Lung (tissue), 17 donors: ENCODE measurements at places on chromosomes 1 and 21. TPM values are rescaled to one million over a fixed set of nuclear protein-coding genes. Genes with fewer than 3 reads are reported as not detected.

- no peak overlapping the region for H3K27ac ChIP-seq
- peak overlapping the region; percentile 5 for H3K4me3 ChIP-seq
- DNase-seq: no peak
- H3K36me3 ChIP-seq: no peaks in the 10 kb centered on the region
- H3K4me1 ChIP-seq: no peaks in the 10 kb centered on the region
Measured at GRCh38 chr21:34636961-34637360, 22.0 kb upstream of the RCAN1 start.

DNA sequence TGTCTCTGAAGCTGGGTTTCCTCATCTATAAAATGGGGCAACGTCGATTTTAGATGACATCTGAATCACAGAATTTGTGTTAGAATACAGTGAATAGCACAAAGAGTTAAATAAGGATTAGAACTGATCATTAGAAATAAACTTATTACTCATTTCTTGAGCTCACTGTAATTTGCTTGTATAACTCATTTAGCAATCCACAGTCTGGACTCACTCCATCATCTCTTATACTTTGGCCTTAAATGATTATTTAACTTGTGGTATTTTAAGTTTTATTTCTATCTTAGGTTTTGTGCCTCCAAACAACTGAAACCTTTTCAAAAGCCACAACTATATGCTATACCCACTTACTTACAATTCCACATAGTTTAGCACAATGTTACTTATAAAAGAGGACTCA is 128.0 kb downstream of the CDC42BPA start:
- no peak overlapping the region for H3K27ac ChIP-seq
- H3K36me3 ChIP-seq: peaks cover 5% of the 10 kb centered on the region
- no peaks in the 10 kb centered on the region for H3K4me1 ChIP-seq
- H3K4me3 ChIP-seq: no peak overlapping the region
- H3K27me3 ChIP-seq: no peaks in the 10 kb centered on the region
- no peak for DNase-seq

GRCh38 chr1:39508857-39509305 is 17.4 kb downstream of the BMP8A start:
- H3K27me3 ChIP-seq: no peaks in the 10 kb centered on the region
- H3K4me3 ChIP-seq: no peak overlapping the region
- no peaks in the 10 kb centered on the region for H3K4me1 ChIP-seq
- no peak for DNase-seq
- no peaks in the 10 kb centered on the region for H3K36me3 ChIP-seq

- H3K36me3 ChIP-seq: no peaks in the 10 kb centered on the region
- H3K4me3 ChIP-seq: no peak overlapping the region
- DNase-seq: peak; percentile 78
- peaks cover 3% of the 10 kb centered on the region for H3K4me1 ChIP-seq
- H3K27me3 ChIP-seq: no peaks in the 10 kb centered on the region
Measured at GRCh38 chr1:13543451-13544220, 29.8 kb upstream of the LRRC38 start.

DNA sequence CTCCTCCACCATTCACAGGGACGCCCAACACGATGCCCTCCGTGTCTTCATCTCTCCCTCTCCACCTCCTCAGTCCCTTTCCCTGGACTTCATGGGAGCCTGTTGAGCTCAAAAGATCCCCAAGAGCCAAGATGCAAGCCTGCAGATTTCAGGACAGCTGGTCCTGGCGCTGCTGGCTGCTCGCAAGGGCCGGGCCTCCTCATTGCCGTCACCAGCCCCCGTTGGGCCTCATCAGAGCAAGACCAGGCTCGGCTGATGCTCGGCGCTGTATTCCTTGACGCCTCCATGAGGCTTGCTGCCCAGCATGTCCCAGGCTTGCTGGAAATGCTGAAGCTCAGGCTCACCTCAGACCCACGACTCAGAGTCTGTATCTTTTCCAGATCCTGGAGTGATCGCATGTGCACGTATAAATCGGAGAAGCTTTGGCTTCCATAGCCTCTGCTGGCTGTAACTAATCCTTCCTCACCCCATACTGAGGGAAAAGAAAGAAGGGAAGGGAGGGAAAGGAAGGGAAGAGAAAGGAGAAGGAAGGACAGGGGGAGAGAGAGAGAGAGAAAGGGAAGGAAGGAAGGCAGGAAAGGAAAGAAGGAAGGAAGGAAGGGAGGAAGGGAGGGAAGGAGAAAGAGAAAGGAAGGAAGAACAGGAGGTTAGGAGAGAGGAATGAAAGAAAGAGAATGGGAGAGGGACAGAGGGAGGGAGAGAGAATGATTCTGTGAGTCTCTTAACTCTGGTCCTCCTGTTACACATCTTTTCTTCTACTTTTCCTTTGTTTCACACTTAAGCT is 94.6 kb downstream of the KCNJ15 start:
- H3K4me1 ChIP-seq: peaks cover 24% of the 10 kb centered on the region
- DNase-seq: no peak
- no peaks in the 10 kb centered on the region for H3K36me3 ChIP-seq
- H3K4me3 ChIP-seq: no peak overlapping the region
- H3K27me3 ChIP-seq: no peaks in the 10 kb centered on the region

GRCh38 chr1:40204856-40205255 is 42.9 kb upstream of the TMCO2 start:
- no peaks in the 10 kb centered on the region for H3K4me1 ChIP-seq
- H3K27ac ChIP-seq: no peak overlapping the region
- H3K36me3 ChIP-seq: peaks cover 14% of the 10 kb centered on the region
- no peaks in the 10 kb centered on the region for H3K27me3 ChIP-seq

DNA sequence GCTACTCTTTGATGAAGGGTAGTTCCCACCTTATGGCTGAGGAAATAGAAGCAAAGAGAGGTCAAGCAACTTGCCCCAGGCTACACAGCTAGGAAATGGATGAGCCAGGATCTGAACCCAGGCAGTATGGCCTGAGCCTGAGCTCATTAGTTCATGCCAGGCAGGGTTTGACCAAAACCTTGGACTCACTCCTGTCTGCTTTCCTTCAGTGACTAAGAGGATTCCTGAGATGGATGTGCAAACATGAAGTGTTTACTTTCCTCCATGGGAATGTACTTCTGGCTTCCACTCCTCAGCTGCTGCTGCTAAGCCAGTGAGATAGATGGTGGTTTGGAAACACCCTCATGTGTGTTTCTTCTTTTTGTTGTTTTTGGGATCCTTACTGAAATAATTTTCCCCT is 35.1 kb upstream of the ERRFI1 start:
- H3K27me3 ChIP-seq: no peaks in the 10 kb centered on the region
- no peaks in the 10 kb centered on the region for H3K36me3 ChIP-seq
- DNase-seq: peak; percentile 63
- H3K27ac ChIP-seq: no peak overlapping the region

DNA sequence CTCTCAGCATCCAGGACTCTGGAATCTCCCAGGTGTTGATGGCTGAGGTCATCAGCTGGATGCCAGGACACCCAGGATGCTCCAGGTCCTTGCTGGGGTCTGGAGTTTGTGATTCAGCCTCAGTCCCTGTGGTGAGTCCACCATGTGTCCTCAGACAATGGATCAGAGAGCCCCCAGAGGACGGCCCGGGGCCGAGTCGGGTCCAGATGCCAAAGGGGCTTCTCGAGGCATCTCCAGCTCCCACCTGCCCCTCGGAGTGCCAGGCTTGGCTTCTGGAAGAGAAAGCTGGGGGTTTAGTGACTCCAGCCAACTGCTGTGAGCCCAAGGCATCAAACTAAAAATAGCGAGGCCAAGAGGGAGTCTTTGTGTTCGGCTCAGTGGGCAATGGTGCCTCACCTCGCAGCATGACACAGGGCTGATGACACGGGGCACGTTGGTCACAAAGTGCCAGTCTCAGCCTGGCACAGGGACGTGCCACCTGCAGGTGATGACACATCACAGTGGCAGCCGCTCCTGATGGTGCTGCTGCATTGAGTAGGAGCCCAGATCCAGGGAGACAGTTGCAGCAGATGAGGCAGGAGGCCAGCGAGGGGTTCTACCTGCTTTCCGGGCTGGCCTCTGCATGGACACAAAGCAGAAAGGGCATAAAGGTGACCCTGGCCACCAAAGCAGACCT is 10.6 kb downstream of the PDE9A start:
- no peak overlapping the region for H3K27ac ChIP-seq
- no peak for DNase-seq
- H3K4me3 ChIP-seq: no peak overlapping the region
- no peaks in the 10 kb centered on the region for H3K4me1 ChIP-seq
- no peaks in the 10 kb centered on the region for H3K27me3 ChIP-seq
- H3K36me3 ChIP-seq: no peaks in the 10 kb centered on the region

DNA sequence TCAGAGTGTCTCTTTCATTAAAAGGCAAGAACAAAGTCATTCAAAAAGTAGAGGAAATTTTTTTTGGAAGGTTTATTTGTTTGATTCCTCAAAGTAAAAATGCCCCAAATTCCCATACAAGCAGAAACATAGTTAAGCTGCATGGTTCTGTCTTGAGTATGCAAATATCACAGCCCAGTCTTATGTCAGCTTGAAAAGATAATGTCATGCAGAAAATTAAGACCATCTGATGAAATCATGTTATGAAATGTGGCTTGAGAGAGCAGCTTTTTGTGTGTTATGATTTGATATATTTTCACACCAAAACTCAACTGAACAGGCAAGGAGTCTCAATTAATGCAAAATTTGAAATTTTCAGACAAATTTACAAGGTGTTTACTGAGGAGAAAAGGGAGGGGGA is 411.0 kb downstream of the LMO4 start:
- no peak overlapping the region for H3K4me3 ChIP-seq
- no peak for DNase-seq
- no peak overlapping the region for H3K27ac ChIP-seq
- H3K27me3 ChIP-seq: no peaks in the 10 kb centered on the region

- no peaks in the 10 kb centered on the region for H3K27me3 ChIP-seq
- H3K4me1 ChIP-seq: no peaks in the 10 kb centered on the region
- no peaks in the 10 kb centered on the region for H3K36me3 ChIP-seq
- no peak overlapping the region for H3K27ac ChIP-seq
- H3K4me3 ChIP-seq: no peak overlapping the region
Measured at GRCh38 chr1:165843304-165843703, 15.9 kb downstream of the UCK2 start.

- peaks cover 10% of the 10 kb centered on the region for H3K4me1 ChIP-seq
- H3K27me3 ChIP-seq: no peaks in the 10 kb centered on the region
- H3K4me3 ChIP-seq: no peak overlapping the region
- H3K36me3 ChIP-seq: peaks cover 52% of the 10 kb centered on the region
- no peak for DNase-seq
Measured at GRCh38 chr1:161127649-161128048, 4.8 kb downstream of the DEDD start.

GRCh38 chr21:32004291-32004690 is 131.5 kb downstream of the HUNK start:
- H3K4me3 ChIP-seq: no peak overlapping the region
- no peaks in the 10 kb centered on the region for H3K27me3 ChIP-seq
- no peaks in the 10 kb centered on the region for H3K36me3 ChIP-seq
- DNase-seq: no peak
- no peak overlapping the region for H3K27ac ChIP-seq
- H3K4me1 ChIP-seq: no peaks in the 10 kb centered on the region

GRCh38 chr1:65092691-65093090 is 55.3 kb upstream of the AK4 start:
- no peaks in the 10 kb centered on the region for H3K4me1 ChIP-seq
- DNase-seq: no peak
- H3K27me3 ChIP-seq: no peaks in the 10 kb centered on the region
- no peak overlapping the region for H3K4me3 ChIP-seq
- H3K36me3 ChIP-seq: no peaks in the 10 kb centered on the region

- H3K27ac ChIP-seq: no peak overlapping the region
- DNase-seq: no peak
- H3K4me3 ChIP-seq: no peak overlapping the region
Measured at GRCh38 chr1:33709783-33710718, 153.8 kb upstream of the HMGB4 start.

GRCh38 chr1:55957276-55957675 is 622.1 kb downstream of the PLPP3 start:
- DNase-seq: peak; percentile 85
- no peak overlapping the region for H3K27ac ChIP-seq
- H3K36me3 ChIP-seq: no peaks in the 10 kb centered on the region
- no peaks in the 10 kb centered on the region for H3K27me3 ChIP-seq
- peaks cover 33% of the 10 kb centered on the region for H3K4me1 ChIP-seq

DNA sequence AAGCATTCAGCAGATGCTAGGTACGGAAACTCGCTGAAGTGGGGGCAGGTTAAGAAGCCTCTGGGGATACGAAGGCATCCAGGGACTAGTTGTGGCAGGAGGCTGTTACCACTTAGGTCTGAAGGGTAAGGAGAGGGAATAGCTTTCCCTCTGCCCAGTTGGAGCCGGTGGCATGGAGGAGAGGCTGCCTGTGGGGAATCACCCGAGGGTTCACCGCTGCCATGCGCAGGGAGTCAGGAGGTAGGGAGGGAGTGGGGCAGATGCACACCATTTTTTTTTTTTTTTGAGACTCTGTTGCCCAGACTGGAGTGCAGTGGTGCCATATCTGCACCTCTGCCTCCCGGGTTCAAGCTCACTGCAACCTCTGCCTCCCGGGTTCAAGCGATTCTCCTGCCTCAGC is 6.1 kb downstream of the PCSK9 start:
- H3K4me3 ChIP-seq: no peak overlapping the region
- no peaks in the 10 kb centered on the region for H3K27me3 ChIP-seq
- no peak for DNase-seq
- H3K27ac ChIP-seq: no peak overlapping the region
- H3K36me3 ChIP-seq: no peaks in the 10 kb centered on the region

Gene HES4
- 13.5 TPM for total RNA-seq

Gene LMOD1
- 25.1 TPM for total RNA-seq

Gene FAM177B
- total RNA-seq: not detected

Gene CFHR1
- total RNA-seq: 0.82 TPM

Gene EXO1
- total RNA-seq: 1.3 TPM

Gene RGS8
- 0.03 TPM for total RNA-seq

Gene MYBPHL
- total RNA-seq: 1.1 TPM
